ENCODE measurements at places on chromosomes 7 and 10.
A peak's percentile ranks its signal among the peaks of the same experiment; 100 is the strongest.

DNA sequence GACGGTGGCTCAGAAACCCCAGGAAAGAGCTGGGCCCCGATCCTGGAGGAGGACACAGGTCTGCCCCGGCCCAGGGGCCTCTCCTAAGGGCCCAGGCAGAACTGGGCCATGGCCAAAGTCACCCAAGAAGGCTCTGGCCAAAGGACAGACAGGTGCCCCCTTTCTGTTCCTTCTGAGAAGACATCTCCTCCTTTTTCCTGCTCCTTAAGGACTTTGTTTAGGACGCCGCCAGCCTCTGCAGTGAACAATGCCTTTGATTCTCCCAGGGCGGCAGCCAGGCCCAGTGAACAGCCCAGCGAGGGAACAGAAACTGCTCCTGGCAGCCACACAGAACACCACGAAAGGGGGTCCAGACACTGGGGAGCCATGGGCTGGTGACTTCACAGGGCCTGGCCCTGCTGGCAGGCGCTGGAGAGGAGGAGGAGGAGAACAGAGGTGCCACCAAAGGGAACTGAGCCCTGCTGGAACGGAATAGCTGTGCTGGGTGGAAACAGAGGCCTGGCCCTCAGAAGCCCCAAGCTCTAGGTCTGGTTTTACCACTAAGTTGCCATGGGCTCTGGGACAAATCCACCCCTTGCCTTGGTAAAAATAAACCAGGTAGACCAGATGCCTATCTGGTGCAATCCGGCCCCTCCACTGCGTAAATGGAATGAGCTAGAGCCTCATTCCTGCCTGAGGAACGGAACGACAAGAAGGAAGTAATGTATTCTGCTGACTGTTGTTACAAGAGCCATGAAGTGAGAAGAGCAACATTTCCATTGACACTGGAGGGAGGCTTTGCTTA, 163.3 kb upstream of the RHEB start:
- DNase-seq = peak; percentile 37

- DNase-seq = no peak
Measured at GRCh38 chr7:116024826-116025809, 5.4 kb downstream of the TFEC start.

DNA sequence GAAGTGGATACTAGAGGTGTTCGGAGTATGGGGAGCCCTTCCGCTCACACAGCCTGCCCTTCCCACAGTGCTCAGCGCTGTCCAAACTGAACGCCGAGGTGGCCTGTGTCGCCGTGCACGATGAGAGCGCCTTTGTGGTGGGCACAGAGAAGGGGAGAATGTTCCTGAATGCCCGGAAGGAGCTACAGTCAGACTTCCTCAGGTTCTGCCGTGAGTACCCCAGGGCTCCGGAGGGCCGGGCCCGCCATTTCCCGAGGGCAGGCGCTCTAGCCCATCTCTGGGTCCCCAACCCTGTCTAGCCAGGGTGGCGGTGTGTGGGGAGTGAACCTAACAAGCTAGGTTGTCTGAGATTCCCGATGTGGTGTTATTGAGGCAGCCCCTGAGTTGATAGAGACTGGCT, 59.1 kb downstream of the GTF2IRD1 start:
- DNase-seq = no peak

DNA sequence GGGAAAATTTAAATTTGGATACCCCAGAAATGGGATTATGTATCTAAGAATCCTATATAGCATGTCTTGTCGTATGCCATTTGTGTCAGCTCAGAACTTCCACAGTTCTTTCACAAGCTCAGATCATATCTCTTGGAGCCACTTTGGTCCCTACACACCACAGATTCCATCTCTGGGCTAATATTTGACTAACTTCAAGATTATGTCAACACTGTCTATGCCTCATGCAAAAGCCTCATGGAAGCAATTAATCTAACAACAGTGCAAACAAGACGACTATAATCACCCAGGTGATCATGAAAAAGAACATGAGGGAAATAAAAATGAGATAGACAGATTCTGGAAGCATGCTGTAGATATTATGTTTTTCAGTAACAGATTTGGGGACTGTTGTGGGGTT, 189.1 kb downstream of the LRRTM3 start:
- no peak for DNase-seq

GRCh38 chr7:118214051-118214832, 10.3 kb upstream of the ANKRD7 start:
- no peak for DNase-seq

GRCh38 chr7:90892213-90892612, 296.1 kb downstream of the CDK14 start:
- no peak for DNase-seq

GRCh38 chr7:22238354-22239311, 118.3 kb downstream of the RAPGEF5 start:
- DNase-seq = no peak

DNA sequence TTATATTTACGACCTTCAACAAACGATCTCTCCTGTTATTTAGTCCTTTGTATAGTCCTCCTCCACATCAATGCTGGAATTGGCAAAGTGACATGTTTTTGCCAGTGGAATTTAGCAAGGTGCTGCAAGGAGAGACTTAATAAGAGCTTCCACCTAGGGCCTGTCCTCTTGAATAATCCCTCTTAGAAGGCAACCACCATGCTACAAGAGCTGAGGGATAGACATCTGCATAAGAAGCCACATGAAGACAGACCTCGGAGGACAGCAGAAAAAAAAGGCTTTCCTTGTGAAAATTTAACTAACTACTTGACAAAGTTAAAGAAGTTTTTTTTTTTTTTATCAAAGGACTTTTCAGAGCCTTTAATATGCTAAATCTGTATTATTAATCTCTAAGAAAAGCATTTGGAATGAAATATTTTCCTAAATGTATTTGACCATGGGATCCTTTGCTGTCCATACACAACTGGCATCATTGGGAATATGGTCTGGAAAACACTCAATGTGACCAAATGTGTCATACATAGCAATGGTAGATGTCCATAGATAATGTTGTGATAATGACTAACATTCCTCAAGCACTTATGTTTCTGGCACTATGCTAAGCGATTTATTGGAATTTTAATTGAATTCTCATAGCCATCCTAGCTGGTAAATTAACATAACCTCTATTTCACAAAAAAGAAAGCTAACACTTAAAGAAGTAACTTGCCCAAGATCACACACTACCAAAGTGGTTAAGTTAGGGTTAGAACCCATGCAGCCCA, 13.2 kb downstream of the HYCC1 start:
- no peak for DNase-seq

DNA sequence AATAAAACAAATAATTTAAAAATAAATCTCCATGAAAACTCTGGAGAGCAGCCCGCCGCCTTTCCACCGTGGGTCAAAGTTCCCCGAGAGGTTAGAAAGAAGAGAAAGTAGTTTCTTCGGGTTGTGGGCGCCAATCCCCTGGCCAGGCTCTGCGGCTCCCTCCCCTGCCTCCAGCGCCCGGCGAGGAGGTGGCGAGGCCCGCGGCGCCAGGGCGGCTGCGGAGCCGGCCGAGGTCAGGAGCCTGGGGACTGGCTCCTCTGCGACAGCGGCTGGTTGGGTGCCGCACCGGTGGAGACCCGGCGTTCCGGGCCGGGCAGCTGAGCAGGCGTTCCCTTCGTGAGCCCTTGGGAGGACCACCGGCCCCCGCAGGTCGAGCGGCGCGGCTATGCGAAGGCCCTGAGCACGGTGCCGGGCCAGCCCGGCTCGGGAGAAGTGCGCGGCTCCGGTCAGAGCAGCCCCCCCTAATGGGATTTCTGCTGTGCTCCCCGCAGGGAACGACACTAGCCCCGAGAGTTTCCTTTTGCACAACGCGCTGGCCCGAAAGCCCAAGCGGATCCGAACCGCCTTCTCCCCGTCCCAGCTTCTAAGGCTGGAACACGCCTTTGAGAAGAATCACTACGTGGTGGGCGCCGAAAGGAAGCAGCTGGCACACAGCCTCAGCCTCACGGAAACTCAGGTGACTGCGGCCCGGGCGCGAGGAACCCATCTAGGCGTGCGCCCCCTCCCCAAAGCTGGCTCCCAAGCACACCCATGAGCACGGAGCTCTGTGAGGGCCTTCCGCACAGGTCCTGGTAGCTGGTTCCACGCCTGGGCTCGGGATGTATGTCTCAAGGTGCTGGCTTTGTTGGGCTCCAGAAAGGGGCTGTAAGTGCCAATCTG, 2.8 kb downstream of the EMX2 start:
- DNase-seq = peak; percentile 84

DNA sequence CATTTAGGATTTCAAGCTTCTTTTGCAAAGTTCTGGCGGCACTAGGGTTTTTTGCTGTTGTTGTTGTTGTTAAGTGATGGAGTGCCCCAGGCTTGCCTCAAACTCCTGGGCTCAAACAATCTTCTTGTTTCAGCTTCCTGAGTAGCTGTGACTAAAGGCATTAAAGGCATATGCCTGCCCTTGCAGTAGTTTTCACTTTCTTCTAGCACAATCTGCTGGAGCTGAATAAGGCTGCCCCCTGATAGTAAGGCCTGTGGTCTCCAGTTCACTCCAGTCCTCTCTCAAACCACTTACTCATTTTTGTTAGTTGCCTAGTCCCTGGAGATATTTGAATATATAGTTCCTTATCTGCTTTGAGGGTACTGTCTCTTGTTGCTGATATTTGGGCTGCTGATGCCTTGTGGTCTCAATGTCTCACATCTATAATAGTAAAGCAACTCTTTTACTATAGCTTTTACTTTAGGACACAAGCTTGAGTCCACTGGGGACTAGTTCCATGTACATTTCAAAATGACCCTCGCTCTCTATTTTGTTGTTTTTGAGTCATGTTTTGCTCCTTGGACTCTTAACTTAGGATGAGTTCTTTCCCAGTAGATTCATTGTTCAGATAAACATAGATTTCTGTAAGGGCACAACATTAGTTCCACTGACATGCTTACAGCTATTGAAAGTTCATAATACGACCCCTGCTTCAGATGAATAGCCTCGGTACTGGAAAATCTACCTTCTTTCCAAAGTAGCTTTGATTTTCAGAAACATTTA, 25.5 kb downstream of the PHF14 start:
- no peak for DNase-seq

GRCh38 chr10:124285587-124286527, 132.9 kb downstream of the OAT start:
- no peak for DNase-seq

GRCh38 chr7:36389371-36390198, at the start of gene ANLN:
TSS of gene ANLN (plus strand) at chr7:36389862. CDS start at chr7:36390027, 165 bp downstream.
- DNase-seq = peak; percentile 97

GRCh38 chr7:113562242-113562641, 356.6 kb downstream of the PPP1R3A start:
- no peak for DNase-seq

DNA sequence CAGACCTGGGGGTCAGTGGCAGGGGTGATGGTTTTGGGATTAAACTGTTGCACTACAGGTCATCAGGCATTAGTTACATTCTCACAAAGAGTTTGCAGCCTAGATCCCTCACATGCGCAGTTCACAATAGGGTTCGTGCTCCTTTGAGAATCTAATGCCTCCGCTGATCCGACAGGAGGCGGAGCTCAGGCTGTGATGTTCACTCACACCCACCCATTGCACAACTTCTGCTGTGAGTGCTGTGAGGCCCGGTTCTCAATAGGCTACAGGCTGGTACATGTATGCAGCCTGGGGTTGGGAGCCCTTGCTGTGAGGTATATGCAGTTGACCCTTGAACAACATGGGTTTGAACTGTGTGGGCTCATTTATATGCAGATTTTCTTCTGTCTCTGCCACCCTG, 416.4 kb downstream of the GFRA1 start:
- peak; percentile 38 for DNase-seq

GRCh38 chr10:119025776-119026175, 3.7 kb upstream of the NANOS1 start:
- DNase-seq = no peak

GRCh38 chr10:5284311-5285057, 80.3 kb upstream of the UCN3 start:
- no peak for DNase-seq

- no peak for DNase-seq
Measured at GRCh38 chr10:119348516-119349240, 141.3 kb downstream of the GRK5 start.

All from H7 (cell line).